ENCODE measurements at places on chromosomes 2 and 18.
A peak's percentile ranks its signal among the peaks of the same experiment; 100 is the strongest.

DNA sequence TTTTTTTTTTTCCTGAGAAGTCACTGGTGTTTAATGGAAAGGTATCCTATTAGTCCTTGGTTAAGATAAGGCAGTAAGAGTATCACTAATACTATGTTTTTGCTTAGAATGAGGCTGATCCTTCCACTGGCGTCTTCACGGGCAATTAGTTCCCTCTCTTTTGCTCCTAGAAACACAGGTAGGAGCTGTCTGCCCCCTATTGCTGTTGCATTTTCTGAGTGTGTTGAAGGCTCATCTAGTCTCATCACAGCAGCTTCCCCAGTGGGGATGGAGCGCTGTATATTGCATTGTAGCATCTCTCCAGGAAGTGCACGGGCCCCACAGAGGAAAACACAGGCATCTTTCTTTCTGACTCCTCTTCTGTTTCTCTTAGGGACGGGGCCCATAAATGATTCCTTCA lies 145.0 kb downstream of the NAPG start:
- no peaks in the 10 kb centered on the region for H3K36me3 ChIP-seq
- no peak for DNase-seq

- no peaks in the 10 kb centered on the region for H3K27me3 ChIP-seq
- no peaks in the 10 kb centered on the region for H3K4me1 ChIP-seq
- no peaks in the 10 kb centered on the region for H3K36me3 ChIP-seq
- DNase-seq: peak; percentile 13
Observed at GRCh38 chr18:21741562-21742314, 1.1 kb downstream of the MIB1 start.

DNA sequence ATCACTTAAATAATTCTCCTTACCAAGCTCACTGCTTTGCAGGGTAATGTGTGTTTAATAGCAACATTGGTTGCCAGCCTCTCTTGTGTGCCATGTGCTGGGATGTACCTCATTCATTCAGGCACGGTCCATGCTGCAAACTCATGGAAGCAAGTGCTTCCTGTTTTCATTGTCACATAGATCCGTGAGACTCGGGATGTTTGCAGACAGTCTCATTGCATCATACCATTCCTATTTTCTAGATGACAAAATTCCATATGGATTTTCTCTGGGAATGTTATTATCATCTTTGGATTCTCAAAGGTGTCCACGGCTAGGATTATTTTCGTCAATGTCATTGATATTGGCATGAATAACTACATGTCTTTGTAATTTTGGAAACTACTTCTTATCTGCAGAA lies 60.0 kb upstream of the HDAC4 start:
- no peaks in the 10 kb centered on the region for H3K36me3 ChIP-seq
- H3K4me1 ChIP-seq: no peaks in the 10 kb centered on the region
- H3K27ac ChIP-seq: no peak overlapping the region
- no peaks in the 10 kb centered on the region for H3K27me3 ChIP-seq

GRCh38 chr2:134141598-134142340 lies 112.1 kb upstream of the MGAT5 start:
- H3K36me3 ChIP-seq: peaks cover 3% of the 10 kb centered on the region
- no peak overlapping the region for H3K27ac ChIP-seq
- H3K4me3 ChIP-seq: no peak overlapping the region
- peaks cover 18% of the 10 kb centered on the region for H3K4me1 ChIP-seq
- no peaks in the 10 kb centered on the region for H3K27me3 ChIP-seq
- DNase-seq: no peak

DNA sequence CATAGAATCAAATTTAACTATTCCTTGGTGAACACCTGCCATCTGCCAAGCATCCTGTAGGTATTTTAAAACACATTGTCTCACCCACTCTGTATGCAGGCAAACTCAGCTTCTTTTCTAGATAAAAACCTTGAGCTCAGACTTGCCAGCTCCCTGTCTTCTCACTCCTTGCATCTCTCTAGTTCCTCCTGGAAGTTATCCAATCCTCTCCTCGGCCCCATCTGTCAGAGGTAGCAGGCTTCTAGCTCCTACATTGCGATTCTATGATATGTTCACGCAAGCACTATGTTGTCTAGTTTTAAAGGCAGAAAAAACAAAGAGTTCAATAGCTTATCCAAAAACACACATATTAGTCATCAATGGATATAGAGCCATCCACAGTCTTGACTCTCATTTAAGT lies 67.0 kb upstream of the APCDD1 start:
- no peak overlapping the region for H3K27ac ChIP-seq
- H3K4me3 ChIP-seq: no peak overlapping the region
- no peaks in the 10 kb centered on the region for H3K4me1 ChIP-seq
- no peaks in the 10 kb centered on the region for H3K27me3 ChIP-seq
- DNase-seq: no peak

DNA sequence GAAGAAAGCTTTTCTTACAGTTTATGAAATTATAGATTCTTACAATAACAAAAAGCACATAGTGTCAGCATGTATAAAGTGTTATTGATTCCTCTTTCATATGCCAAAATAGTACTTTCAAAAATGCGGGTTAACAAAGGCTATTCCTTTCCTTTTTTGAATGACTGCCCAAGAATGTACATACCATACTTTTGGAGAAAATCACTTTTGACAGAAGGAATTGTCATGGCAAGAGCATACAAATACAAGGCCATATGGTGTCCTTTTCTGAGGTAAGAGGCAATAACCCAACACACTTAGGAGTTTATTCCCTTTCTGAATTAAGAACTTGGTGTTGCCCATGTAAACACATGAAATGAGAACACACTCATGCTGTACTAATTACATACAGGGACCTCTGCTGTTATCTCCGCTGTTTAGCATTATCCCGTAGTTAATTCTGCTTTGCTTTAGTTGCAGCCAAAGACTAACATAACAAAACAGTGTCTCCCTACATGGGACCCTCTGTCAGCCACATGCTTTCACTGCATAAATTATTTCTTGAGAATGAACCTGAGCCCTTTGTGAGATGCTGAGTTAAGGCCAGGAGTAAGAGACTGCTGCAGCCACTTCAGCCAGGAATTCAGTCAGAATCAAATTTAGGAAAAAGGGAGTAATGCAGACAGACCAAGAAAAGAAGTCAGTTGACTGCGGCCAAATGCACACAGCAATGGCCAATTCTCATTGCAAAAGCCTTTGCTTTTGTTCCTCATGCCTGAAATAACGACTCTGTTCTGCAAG lies 67.0 kb downstream of the CDH2 start:
- no peak overlapping the region for H3K27ac ChIP-seq
- H3K4me3 ChIP-seq: no peak overlapping the region
- no peak for DNase-seq
- H3K4me1 ChIP-seq: peaks cover 11% of the 10 kb centered on the region
- no peaks in the 10 kb centered on the region for H3K27me3 ChIP-seq

GRCh38 chr2:59196491-59196890 lies 955.4 kb upstream of the FANCL start:
- no peak overlapping the region for H3K27ac ChIP-seq
- no peaks in the 10 kb centered on the region for H3K27me3 ChIP-seq
- no peak overlapping the region for H3K4me3 ChIP-seq
- no peaks in the 10 kb centered on the region for H3K36me3 ChIP-seq
- no peak for DNase-seq
- no peaks in the 10 kb centered on the region for H3K4me1 ChIP-seq

- DNase-seq: no peak
- H3K27ac ChIP-seq: no peak overlapping the region
- H3K27me3 ChIP-seq: no peaks in the 10 kb centered on the region
- H3K36me3 ChIP-seq: no peaks in the 10 kb centered on the region
Observed at GRCh38 chr2:95392730-95393455, 9.6 kb upstream of the FAHD2A start.
